NCI-H774 (cell line): ENCODE measurements at places on chromosomes 1 and 21.

GRCh38 chr1:246179401-246179800, 327.7 kb downstream of the SMYD3 start:
- DNase-seq: no peak

- DNase-seq: peak; percentile 36
These were observed 9.1 kb upstream of the EFHD2 start for GRCh38 chr1:15400627-15401026.

DNA sequence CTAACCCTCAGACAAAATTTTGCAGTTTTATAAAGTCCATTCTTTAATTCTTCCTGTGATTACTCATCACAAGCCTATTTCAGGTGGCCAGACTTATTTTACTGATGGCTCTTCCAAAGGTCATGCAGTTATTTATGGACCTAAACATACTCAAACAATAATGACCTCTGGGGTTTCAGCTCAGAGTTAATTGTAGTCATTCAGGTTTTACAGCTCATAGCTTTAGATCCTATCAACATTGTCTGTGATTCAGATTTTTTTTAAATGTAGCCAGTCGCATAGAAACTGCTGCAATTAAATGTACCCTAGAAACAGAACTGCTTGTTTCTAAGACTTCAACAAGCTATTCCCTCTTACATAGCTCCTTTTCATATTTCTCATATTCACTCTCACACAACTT, 270.8 kb downstream of the COL11A1 start:
- no peak for DNase-seq

DNA sequence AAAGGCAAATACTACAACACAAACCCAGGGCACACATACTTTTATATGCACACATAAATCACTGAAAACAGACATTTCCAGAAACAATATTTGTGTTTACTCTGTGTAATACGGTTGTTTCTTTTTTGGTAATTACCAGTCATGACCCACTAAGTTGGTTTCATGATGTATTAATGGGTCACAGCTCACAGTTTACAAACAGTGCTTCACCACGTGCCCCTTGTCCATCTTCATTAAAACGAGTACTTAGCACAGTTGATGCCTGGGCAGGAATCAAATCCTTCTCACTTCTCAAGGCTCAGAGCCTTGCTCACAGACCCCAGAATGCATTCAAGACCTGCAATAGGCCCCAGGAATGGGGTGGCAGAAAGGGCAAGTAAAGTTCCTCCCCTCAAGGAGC, 13.8 kb downstream of the SSBP3 start:
- no peak for DNase-seq

DNA sequence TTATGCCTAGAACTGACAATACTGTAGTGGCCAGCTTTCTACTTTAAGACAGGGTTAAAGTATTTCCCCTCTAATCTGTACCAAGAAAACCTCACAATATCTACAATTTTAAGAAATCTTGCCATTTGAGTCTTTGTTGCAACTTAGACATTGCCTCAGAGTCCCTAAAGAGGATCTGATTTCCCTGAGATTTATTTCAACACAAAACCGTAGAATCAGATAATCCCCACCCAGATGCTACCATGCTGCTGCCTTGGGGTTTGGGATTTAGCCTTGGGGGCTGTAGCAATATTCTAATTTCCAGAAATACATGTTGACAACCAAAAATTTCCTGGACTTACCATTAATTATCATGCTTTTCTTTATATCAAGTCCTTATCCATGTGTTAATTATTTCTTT, 50.3 kb upstream of the DENND1B start:
- no peak for DNase-seq

DNA sequence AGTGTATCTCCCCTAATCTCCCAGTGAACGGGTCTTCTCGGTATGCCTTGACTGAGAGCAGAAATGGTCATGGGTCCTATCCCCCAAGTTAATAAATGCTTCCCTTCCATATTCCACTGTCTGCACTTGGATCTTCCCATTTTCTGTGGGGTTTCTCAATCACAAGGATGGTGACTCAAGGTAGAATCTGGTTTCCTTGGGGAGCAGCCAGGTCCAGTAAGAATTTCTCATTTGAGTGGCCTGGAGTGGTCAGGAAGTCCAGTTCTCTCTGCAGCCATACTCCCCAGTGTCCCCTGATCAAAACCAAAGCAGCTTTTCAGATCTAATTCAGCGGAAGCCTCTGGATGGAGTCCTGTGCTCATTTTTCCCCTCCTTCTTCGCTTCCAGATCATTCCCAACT, 14.8 kb upstream of the SLC27A3 start:
- DNase-seq: no peak

DNA sequence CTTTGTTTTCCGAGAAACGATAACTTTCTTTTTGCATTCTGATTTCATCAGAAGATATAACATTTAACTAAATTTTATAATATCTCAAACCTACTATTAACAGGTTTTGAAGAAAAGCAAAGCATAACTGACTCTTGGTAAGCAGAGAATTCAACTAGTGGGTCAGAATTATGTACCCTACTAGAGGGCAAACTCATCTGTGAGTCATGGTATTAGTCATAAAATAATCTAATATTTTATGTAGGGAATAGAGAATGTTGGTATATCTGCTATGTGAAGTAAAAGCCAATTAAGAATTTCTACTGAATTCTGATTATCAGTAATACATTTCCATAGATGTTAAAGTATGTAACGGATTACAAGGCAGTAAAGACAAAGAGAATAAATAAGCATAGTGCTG, 56.8 kb downstream of the USP1 start:
- no peak for DNase-seq

DNA sequence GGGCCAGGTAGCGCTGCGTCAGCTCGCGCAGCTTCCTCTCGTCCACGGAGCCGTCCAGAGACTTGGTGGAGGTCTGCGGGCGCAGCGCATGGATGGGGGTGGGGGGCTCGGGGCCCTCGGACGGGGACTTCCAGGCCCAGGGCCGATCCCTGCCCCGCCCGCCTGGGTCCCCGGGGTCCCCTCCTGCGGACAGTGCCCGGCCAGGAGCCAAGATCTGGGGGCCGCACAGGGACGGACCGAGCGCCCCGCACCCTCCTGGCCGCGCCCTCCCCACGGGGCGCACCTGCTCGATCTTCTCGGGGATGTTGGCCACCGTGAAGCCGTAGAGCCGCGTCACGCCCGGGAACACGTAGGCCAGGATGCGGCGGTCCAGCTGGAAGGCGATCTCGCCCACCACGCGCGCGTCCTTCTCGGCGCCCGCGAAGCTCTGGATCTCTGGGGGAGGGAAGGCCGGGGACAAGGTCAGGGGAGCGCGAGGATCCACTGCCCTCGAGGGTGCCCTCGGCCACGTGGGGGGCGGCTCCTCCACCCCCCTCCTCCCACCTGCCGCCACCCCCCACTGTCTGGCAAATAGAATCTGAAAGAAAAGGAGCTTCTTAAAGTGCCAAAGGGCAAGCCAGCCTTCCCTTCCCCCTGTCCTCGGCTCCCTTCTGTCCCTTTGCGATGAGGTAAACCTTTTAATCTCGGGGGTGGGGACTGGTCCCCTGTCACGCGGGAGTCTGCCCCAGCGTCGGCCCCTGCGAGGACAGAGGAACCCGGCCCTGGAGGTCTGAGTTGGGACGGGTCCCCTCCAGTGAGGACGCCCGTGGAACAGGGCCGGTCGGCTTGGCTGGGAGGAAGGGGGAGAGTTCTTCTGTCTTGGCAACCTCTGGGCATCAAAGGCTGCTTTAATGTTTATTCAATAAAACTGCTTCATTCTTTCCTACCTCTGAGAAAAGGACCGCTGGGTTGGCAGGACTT, 6.5 kb upstream of the FTCD start:
- no peak for DNase-seq
